ENCODE measurements at places on chromosomes 4 and X. TPM values are rescaled to one million over a fixed set of nuclear protein-coding genes. Genes with fewer than 3 reads are reported as not detected.

GRCh38 chrX:29388509-29388908 lies 801.3 kb downstream of the IL1RAPL1 start:
- DNase-seq, result no peak

DNA sequence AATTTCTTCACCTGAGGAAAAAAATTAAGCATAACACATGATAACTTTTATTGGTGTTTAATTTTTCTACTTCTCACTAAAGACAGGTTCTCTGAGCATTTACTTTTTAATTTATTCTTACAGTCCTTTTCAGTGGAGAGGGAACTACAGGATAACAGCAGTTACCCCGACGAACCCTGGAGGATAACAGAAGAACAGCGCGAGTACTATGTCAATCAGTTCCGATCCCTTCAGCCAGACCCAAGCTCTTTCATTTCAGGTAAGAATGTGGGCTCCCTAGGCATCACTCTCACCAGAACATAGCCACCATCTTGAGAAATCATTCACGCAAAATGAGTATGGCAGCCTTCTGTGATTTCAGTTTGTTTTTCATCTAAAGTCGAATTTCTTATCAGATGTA lies 100.8 kb downstream of the REPS2 start:
- no peak for DNase-seq

GRCh38 chr4:8297691-8298485 lies 28.3 kb downstream of the HTRA3 start:
- no peak for DNase-seq

DNA sequence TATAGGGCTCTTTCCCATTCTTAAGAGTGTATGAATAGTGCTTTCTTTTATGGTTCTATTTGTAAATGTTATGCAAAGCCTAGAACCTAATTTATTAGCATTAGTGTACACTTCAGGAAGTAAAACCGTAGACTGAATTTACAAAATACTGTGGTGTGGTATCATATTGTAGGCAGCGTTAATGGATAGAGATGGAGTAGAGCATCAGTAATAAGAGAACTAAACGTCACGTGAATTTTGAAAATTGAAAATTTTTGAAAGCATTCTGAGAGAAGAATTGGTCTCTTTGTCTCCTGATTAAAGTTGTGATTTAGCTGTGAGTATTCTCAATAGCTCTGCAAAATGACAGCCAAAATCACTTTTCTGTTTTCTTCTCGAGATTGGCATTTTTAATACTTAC lies 2.9 kb downstream of the STIM2 start:
- peak; percentile 28 for DNase-seq

Gene DGKK
- total RNA-seq, result not detected

Measured in endothelial cell of umbilical vein (primary cell).